ENCODE measurements at places on chromosomes 2 and 18.

- H3K4me1 ChIP-seq: no peaks in the 10 kb centered on the region
- H3K27me3 ChIP-seq: no peaks in the 10 kb centered on the region
- no peak overlapping the region for H3K27ac ChIP-seq
- no peak overlapping the region for H3K4me3 ChIP-seq
Observed at GRCh38 chr18:55353806-55354205, 234.2 kb downstream of the TCF4 start.

DNA sequence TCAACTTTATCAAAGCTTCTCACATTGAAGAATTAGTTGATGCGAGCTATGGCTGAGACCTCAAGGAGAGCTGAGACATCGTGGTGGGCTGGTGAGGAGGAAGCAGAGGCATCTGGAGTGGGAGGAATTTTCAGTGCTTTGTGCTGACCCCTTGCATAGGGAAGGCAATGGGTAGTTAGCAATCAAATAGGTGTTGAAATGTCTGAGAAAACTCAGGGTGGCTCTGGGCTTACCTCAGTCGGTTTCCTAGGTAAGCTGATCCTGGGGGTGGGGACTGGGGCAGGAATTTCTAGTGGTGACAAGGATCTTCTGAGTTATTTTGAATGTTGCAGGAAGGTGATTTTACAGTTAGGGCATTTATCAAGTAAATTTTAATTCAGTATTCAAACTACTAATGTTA, 20.7 kb upstream of the DPP10 start:
- H3K27ac ChIP-seq: no peak overlapping the region
- H3K4me3 ChIP-seq: no peak overlapping the region
- no peak for ATAC-seq
- no peaks in the 10 kb centered on the region for H3K27me3 ChIP-seq

DNA sequence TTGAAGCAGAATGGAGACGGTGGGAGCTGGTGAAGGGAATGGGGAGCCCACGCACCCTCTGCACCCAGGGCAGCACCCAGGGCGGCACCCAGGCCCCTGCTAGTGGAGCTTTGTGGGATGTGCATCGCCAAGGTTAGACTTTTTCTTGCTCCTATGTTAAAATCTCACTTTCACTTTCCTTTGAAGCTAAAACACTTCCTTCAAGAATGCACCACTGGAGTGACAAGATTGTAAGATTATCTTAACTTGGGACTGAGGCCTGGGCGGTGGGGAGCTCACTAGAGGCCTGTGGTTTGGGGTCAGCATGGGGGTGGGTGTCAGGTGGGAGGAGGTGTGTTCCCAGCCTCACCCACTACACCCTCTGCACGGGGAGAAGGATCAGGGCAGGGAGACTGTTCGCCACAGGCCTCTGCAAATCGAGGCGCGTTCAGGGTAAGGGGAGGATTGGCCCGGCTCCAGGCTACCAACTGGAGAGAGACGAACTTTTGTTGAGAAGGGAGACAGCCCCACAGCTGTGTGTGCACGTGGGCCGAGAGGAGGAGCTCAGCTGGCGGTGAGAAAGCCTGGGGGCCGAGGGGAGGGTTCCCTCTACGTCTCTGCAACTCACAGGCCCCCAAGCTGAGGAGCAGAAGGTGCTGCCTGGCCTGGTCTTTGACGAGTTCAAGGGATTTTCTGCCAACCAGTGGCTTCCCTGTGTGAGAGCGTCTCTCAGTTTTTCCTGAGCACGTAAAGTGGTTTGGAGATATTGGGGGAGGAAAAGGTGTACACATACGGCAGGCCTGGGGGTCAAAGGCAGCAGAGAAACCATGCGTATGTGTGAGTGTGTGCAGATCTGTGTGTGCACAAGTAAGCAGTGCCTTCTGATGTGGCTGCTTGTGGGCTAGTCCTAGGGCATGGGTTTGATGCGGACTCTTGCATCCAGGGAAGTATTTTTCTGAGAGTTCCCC, 147.7 kb downstream of the KLHL29 start:
- no peaks in the 10 kb centered on the region for H3K36me3 ChIP-seq
- peaks cover 10% of the 10 kb centered on the region for H3K4me1 ChIP-seq
- peak; percentile 12 for ATAC-seq
- no peaks in the 10 kb centered on the region for H3K27me3 ChIP-seq
- H3K27ac ChIP-seq: peak overlapping the region; percentile 81

- H3K36me3 ChIP-seq: no peaks in the 10 kb centered on the region
- H3K4me3 ChIP-seq: no peak overlapping the region
- ATAC-seq: no peak
- H3K4me1 ChIP-seq: no peaks in the 10 kb centered on the region
- H3K27me3 ChIP-seq: peaks cover 4% of the 10 kb centered on the region
Observed at GRCh38 chr2:26606847-26607190, 34.3 kb downstream of the CIB4 start.

DNA sequence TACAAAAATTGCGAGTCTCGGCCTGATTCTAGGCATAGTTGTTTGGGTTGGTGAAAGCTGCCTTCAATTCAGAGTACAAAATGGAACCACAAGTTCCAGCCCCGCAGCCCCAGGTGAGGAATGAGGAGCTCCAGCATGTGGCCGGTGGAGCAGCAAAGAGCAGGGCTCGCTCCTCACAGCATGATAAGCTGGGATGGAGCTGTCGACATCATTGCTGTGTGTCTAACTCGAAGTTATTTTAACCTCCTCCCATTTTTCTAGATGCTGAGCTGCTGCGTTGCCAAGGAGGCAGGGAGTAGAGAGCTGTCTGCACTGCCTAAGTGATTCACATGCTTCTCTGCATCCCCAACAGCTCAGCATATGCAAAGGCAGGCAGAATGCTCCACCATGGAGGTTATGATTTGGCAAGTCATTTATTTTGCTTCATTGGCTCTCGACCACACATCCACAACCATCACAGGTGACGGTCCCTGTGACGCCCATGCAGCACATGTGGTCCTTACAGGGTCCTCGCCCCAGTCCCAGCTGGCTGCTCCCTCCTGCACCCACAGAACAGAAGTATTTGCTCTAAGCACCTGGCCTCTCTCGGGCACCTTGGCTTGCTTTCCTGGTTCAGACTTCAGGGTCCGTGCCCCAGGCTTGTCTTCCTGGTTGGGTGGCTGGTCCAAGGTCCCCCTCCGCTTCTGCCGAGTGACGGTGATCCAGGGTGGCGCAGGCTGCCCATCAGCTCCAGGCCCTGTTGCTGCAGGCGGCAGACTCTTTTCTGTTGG, 66.0 kb upstream of the MGAT4A start:
- no peak overlapping the region for H3K27ac ChIP-seq
- H3K4me1 ChIP-seq: no peaks in the 10 kb centered on the region
- no peak for ATAC-seq
- H3K36me3 ChIP-seq: no peaks in the 10 kb centered on the region
- H3K4me3 ChIP-seq: no peak overlapping the region

- H3K4me3 ChIP-seq: no peak overlapping the region
- no peak overlapping the region for H3K27ac ChIP-seq
- ATAC-seq: no peak
- H3K36me3 ChIP-seq: no peaks in the 10 kb centered on the region
Observed at GRCh38 chr2:128307595-128307994, 11.1 kb downstream of the HS6ST1 start.

- no peaks in the 10 kb centered on the region for H3K36me3 ChIP-seq
- no peak for ATAC-seq
- H3K27ac ChIP-seq: no peak overlapping the region
- no peak overlapping the region for H3K4me3 ChIP-seq
- peaks cover 6% of the 10 kb centered on the region for H3K27me3 ChIP-seq
Observed at GRCh38 chr2:98769114-98769476, 38.2 kb upstream of the MGAT4A start.

DNA sequence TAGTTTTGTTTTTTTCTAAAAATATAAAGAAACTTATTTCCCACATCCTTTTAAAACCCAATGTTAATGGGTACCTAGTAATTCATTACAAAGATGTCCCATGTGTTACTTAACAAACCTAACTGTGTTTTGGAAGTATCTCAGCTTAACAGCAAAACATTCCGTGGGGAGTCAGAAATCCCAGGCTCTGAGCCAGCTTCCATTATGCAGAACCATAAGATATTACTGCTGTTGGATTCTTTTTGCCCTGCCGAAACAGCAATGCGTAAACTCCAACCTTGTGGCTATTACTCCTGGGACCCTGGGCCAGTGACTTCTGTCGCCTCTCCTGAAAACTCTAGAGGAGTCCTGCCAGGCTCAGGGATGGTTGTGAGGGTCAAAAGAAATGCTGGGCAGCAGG, 174.1 kb downstream of the UXS1 start:
- H3K27me3 ChIP-seq: no peaks in the 10 kb centered on the region
- H3K4me1 ChIP-seq: peaks cover 28% of the 10 kb centered on the region
- no peak for ATAC-seq
- no peaks in the 10 kb centered on the region for H3K36me3 ChIP-seq
- H3K4me3 ChIP-seq: no peak overlapping the region

DNA sequence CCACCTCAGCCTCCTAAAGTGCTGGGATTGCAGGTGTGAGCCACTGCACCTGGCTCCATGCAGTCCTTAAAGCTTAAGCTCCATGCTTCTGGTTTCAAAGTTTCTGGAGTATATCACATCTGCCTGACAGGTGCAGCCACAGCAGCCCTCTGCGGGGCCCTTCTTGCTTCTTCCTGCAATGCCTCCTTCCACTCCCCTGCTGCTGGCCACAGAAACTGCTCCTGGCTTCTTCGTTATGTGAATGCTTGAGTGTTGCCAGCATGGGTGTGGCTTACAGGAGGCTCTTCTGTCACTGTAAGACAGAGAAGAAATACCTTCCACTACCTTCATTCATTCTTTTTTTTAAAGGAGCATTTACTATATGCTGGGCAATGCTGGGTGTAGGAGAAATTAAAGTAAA, 10.1 kb upstream of the CCBE1 start:
- peaks cover 3% of the 10 kb centered on the region for H3K27me3 ChIP-seq
- ATAC-seq: no peak
- no peak overlapping the region for H3K27ac ChIP-seq
- no peak overlapping the region for H3K4me3 ChIP-seq
- no peaks in the 10 kb centered on the region for H3K4me1 ChIP-seq
- H3K36me3 ChIP-seq: no peaks in the 10 kb centered on the region

DNA sequence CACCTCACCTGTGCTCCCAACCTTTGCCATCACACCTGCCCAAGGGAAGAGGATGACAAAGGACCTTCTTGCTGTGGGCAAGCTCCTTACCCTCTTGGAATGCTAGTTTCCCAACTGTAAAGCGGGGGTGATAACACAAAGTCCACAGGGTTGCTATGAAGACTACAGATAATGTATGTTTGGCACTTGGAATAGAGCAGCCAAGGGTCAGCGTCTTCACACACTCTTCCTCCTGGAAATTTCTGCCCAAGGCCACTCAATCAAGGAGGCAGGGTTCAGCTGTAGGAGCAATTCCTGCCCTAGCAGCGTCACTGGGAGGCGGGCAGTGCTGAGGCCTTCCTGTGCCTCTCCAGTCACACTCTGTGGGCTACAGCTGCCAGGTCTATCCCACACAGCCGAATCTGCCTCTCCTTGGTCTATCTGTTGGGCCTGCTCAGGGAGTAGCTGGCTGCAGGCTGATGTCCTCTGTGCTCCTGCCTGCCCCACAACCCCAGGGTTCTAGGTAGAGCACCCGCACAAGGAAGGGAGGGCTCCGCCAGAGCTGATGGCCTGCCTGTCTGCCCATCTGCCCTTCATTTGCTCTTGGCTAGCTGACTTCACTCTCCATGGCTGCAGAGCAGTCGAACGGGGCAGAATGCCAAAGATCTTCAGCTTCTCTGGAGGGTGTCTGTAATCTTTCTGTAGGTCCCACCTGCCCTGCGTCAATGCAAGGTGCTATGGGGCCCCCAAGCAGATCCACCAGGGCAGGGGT, 91.9 kb downstream of the MRO start:
- H3K27me3 ChIP-seq: no peaks in the 10 kb centered on the region
- H3K36me3 ChIP-seq: peaks cover 19% of the 10 kb centered on the region

- no peaks in the 10 kb centered on the region for H3K4me1 ChIP-seq
- no peaks in the 10 kb centered on the region for H3K36me3 ChIP-seq
- no peak overlapping the region for H3K4me3 ChIP-seq
- ATAC-seq: no peak
Observed at GRCh38 chr2:174844295-174844708, 80.0 kb upstream of the CHRNA1 start.

GRCh38 chr2:197377670-197378069, 57.2 kb downstream of the SF3B1 start:
- H3K27ac ChIP-seq: no peak overlapping the region
- no peaks in the 10 kb centered on the region for H3K27me3 ChIP-seq
- H3K4me3 ChIP-seq: no peak overlapping the region

DNA sequence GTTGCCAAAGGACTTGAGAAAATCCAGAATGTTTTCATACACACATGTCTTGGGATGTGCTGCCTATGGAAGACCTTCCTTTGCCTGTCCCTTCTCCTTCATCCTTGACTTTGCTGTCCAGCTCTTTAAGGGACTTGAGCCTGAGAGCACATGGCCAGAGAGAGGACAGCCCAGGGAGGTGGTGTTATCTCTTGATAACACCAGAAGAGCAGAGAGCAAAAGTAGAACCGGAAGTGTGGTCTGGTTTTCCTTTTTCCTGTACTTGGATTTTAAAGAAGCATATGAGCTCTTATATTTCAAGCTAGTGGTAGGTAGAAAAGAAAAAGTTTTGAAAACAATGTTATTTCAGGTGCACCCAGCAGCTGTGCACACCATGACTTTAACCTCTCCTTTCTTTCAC, 94.1 kb upstream of the ZNF532 start:
- no peaks in the 10 kb centered on the region for H3K36me3 ChIP-seq
- H3K27me3 ChIP-seq: peaks cover 6% of the 10 kb centered on the region
- H3K4me1 ChIP-seq: peaks cover 7% of the 10 kb centered on the region
- no peak overlapping the region for H3K4me3 ChIP-seq

DNA sequence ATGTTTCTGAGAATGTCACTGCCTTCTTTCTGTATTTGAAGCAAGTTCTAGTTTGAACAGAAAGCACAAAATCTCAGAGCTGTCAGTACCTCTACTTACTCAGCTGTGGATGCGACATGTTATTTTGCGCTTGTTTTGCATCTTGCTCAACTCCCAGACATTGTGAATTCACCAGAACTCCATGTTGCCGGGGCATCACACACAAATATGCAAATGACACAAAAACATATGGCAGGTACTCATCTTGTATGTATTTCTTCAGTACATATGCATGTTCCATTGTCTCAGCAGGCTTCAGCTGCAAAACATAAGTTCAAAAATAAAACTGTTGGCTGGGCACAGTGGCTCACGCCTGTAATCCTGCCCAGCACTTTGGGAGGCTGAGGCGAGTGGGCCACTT, 30.8 kb downstream of the ADCY3 start:
- H3K36me3 ChIP-seq: no peaks in the 10 kb centered on the region
- H3K27me3 ChIP-seq: no peaks in the 10 kb centered on the region
- no peak overlapping the region for H3K27ac ChIP-seq
- H3K4me3 ChIP-seq: no peak overlapping the region
- no peaks in the 10 kb centered on the region for H3K4me1 ChIP-seq
- ATAC-seq: no peak

DNA sequence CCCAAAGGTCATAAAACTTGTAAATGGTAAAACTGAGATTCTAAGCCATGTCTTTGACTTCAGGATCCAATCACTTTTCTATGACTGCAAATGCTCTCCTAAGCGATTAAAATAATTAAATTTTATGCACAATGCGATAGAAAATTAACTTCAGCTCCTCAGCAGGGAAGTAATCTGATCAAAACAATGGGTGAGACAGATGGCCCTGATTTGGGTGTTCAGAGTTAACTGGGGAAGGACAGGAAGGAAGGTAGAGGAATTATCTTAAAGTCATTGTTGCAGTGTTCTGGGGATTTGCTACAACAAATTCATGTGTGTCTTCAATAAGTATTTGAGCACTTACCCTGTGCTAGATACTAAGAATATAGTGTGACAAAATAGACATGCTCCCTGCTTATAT, 446.0 kb upstream of the MEX3C start:
- no peak overlapping the region for H3K27ac ChIP-seq
- no peaks in the 10 kb centered on the region for H3K36me3 ChIP-seq
- H3K4me1 ChIP-seq: no peaks in the 10 kb centered on the region
- no peak for ATAC-seq
- no peak overlapping the region for H3K4me3 ChIP-seq
- H3K27me3 ChIP-seq: no peaks in the 10 kb centered on the region

- H3K36me3 ChIP-seq: peaks cover 8% of the 10 kb centered on the region
- H3K27me3 ChIP-seq: no peaks in the 10 kb centered on the region
- H3K27ac ChIP-seq: peak overlapping the region; percentile 51
- no peak overlapping the region for H3K4me3 ChIP-seq
Observed at GRCh38 chr2:105812180-105813044, 67.7 kb downstream of the NCK2 start.

Measured in gastroesophageal sphincter (tissue), 4 donors.